Spinal cord (tissue), 10 donors: ENCODE measurements at places on chromosomes 16 and 17. TPM values are rescaled to one million over a fixed set of nuclear protein-coding genes. Genes with fewer than 3 reads are reported as not detected.

The CHST4 gene
- total RNA-seq, result 0.50 TPM

The PRAC1 gene
- not detected for total RNA-seq

The C17orf107 gene
- 1.9 TPM for total RNA-seq

DNA sequence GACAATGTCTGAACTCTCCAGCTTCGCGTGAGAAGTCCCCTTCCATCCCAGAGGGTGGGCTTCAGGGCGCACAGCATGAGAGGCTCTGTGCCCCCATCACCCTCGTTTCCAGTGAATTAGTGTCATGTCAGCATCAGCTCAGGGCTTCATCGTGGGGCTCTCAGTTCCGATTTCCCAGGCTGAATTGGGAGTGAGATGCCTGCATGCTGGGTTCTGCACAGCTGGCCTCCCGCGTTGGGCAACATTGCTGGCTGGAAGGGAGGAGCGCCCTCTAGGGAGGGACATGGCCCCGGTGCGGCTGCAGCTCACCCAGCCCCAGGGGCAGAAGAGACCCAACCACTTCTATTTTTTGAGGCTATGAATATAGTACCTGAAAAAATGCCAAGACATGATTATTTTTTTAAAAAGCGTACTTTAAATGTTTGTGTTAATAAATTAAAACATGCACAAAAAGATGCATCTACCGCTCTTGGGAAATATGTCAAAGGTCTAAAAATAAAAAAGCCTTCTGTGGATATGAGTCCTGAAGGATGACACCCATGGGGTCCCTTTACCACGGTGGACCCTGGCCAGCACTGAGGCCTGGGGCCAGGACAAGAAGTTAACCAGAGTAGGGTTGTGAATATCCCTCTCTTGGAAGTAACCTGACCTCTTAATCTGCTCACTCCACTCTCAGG is 10.5 kb upstream of the ITGAD start:
- DNase-seq, result no peak

DNA sequence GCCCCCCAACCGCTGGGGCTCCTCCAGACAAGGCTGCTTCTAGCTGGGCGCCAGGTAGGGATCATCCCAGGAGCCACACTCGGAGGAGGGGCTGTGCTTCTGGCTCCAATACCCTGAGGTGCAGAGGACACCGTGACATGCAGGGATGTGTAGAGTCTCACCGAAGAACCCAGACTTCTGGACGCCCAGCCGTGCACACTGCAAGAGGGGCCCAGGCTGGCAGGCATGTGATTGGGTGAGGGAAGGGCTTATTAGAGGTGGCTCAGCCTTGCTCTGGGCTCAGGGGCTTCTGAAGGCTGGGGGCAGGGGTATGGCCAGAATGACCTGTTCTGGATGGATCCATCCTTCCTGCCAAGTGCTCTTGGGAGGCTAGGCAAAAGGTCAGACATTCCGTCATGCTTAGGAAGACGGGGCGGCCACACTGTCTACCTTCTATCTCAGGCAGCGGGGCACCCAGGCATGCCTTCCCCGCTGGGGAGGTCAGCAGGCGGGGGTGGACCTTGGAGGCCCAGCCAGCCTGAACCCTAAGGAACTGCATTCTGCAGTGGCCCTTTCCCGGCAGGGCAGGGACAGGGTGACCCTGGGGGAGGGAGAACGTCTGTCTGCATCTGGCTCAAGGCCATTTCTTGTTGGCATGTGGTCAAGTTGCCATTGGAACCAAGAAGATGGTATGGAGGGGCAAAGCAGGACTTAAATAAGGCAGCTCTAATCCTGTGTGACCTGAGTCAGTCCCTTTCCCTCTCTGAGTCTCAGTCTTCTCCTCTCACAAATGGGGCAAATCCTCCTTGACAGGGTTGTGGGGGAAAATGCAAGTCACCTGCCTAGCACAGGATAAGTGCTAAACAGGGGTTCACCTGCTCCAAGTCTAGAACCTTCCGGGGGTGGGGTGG is 5.8 kb upstream of the ADGRG1 start:
- peak; percentile 58 for DNase-seq

- no peak for DNase-seq
Measured at GRCh38 chr16:59632276-59632855, 898.2 kb upstream of the GOT2 start.

DNA sequence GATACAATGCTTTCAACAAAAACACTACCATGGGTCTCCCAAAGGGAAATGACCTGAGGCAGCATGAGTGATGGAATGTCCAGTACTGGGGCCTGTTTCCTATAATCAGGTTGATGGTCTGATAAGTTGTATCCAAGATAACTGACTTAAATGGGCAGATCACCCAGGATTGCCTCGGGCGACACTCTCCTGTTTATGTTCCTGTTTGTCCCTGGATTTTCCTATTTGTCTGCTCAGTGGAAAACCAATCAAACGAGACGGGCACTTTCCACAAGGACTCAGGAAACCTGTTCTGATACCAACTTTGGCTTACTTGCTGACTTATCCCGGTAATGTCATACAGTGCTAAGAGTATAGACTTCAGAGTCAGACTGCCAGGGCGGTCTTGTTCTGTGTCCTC is 27.4 kb downstream of the USP43 start:
- DNase-seq, result no peak

GRCh38 chr16:28210979-28211588 is 681 bp downstream of the XPO6 start:
- DNase-seq, result no peak

- DNase-seq, result peak; percentile 52
Measured at GRCh38 chr16:50665128-50665878, 15.8 kb downstream of the SNX20 start.

DNA sequence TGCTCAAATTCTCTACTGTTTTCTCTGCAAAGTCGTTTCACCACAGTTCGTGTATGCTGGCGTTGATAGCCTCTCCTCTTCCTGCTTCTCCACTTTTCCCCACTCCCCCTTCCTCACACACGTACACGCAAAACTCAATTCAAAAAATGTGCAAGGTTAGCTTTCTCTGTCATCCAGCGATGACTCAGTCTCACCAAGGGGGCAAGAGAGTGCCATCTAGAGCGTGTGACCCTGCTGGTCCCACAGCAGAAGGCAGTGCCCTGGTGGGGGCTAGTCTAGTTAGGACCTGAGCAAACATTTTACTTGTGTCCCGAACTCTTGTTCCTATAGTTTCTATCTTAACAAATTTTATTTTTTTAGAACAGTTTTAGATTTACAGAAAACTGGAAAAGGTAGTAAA is 121.2 kb upstream of the CHMP6 start:
- DNase-seq, result no peak

- no peak for DNase-seq
Measured at GRCh38 chr17:73566905-73567782, 77.1 kb downstream of the SDK2 start.

DNA sequence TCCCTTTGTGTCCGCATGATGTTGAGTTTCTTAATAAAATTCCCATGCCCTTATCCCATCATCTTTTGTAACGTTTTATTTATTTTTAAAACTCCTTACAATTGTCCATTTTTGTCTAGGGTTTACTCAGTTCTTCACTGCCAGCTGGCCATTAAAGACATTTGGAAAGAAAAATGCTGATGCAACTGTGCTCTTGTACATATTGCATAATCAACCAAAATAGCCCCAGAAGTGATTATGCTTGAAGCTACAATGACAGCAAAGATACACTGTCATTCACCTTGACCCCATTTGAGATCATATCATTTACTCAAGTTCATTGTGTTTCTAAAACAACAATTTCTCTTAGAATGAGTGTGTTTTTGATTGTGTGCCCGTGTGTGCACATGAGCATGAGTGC is 1074.6 kb upstream of the RBFOX1 start:
- no peak for DNase-seq

GRCh38 chr16:9906218-9906617 is 276.0 kb downstream of the GRIN2A start:
- DNase-seq, result no peak
